Stomach (tissue), 19 donors: ENCODE measurements at places on chromosomes 11 and 22. TPM values are rescaled to one million over a fixed set of nuclear protein-coding genes. Genes with fewer than 3 reads are reported as not detected.
A peak's percentile ranks its signal among the peaks of the same experiment; 100 is the strongest.

OR9G4 gene
- total RNA-seq = not detected

MPPED2 gene
- 9.3 TPM for total RNA-seq

CRACR2B gene
- 165 TPM for total RNA-seq

CNGA4 gene
- total RNA-seq = not detected

GRCh38 chr22:49629586-49630447 is 197.9 kb downstream of the BRD1 start:
- H3K27me3 ChIP-seq = no peaks in the 10 kb centered on the region
- DNase-seq = peak; percentile 58
- H3K36me3 ChIP-seq = no peaks in the 10 kb centered on the region
- H3K4me1 ChIP-seq = peaks cover 13% of the 10 kb centered on the region
- H3K4me3 ChIP-seq = no peak overlapping the region

DNA sequence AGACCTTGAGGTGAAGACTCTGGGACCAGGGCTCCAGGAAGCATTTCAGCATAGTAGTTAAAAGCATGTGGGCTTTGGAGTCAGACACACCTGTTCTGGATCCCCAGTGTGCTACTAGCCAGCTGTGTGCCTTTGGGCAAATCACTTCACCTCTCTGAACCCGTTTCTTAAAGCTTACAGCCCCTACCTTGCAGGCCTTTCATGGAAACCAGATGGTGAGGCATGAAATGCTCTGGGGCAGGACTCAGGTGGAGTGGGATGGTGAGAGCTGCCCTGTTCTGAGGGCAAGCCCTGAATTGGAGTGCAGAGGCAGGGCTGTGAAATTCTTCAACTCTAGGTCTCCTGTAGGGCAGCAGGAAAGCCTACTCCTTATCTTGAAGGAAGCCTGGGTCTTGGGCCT is 10.5 kb downstream of the UCP2 start:
- peaks cover 24% of the 10 kb centered on the region for H3K4me1 ChIP-seq
- H3K4me3 ChIP-seq = no peak overlapping the region
- H3K27ac ChIP-seq = no peak overlapping the region
- no peak for DNase-seq
- peaks cover 31% of the 10 kb centered on the region for H3K36me3 ChIP-seq

GRCh38 chr11:1854132-1854948 is 1.5 kb downstream of the LSP1 start:
- peak overlapping the region; percentile 25 for H3K4me3 ChIP-seq
- H3K27me3 ChIP-seq = no peaks in the 10 kb centered on the region
- DNase-seq = no peak
- H3K36me3 ChIP-seq = no peaks in the 10 kb centered on the region
- H3K4me1 ChIP-seq = no peaks in the 10 kb centered on the region

GRCh38 chr11:69702769-69703452 is 911 bp downstream of the FGF19 start:
- no peak overlapping the region for H3K27ac ChIP-seq
- DNase-seq = no peak
- H3K4me1 ChIP-seq = peaks cover 37% of the 10 kb centered on the region
- H3K4me3 ChIP-seq = no peak overlapping the region
- no peaks in the 10 kb centered on the region for H3K36me3 ChIP-seq

GRCh38 chr11:18768472-18768901 is 23.1 kb downstream of the PTPN5 start:
- no peaks in the 10 kb centered on the region for H3K27me3 ChIP-seq
- no peaks in the 10 kb centered on the region for H3K4me1 ChIP-seq
- DNase-seq = no peak
- H3K27ac ChIP-seq = no peak overlapping the region

- no peaks in the 10 kb centered on the region for H3K4me1 ChIP-seq
- no peak overlapping the region for H3K27ac ChIP-seq
- no peaks in the 10 kb centered on the region for H3K36me3 ChIP-seq
- no peaks in the 10 kb centered on the region for H3K27me3 ChIP-seq
- DNase-seq = no peak
- H3K4me3 ChIP-seq = no peak overlapping the region
These were observed 111.8 kb downstream of the SNX19 start for GRCh38 chr11:130804306-130805076.

DNA sequence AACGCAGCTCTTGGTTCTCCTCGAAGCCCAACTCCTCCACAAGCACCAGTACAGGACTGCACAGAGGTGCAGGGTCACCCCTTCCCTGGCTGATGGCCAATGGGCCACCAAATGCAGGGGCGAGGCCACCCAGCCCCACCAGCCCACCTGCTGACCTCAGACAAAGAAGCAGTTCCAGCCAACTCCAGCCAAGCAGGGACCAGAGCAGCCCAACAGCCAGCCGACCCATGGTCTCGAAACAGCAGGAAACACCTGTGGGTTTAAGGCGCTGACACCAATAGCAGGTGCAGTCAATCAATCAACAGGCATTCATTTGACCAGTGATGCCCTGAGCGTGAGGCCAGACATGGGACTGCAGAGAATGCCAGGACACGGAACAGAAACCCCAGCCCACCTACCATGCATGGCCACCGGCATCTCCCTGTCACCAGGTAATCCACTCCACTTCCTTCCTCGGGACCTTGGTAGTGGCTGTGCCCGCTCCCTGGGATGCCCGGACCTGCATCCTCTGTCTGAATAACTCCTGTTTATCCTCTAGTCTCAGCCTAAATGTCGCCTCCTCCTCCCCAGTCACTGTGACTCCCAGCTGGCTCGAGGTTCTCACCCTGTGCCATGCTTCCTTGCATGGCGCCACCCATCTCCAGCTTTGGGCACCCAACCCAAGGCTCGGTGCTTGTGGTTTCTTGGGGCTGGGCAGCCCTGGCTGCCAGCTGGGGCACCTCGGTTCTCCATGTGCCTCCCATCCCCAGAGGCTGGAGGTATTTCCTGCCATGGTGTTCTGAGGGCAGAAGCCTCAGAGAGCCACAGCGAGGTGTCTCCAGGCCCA is 1475.4 kb downstream of the BRD1 start:
- H3K36me3 ChIP-seq = no peaks in the 10 kb centered on the region
- H3K27ac ChIP-seq = no peak overlapping the region
- H3K27me3 ChIP-seq = no peaks in the 10 kb centered on the region
- DNase-seq = no peak

GRCh38 chr22:19453718-19454117 is 6.2 kb upstream of the C22orf39 start:
- peaks cover 95% of the 10 kb centered on the region for H3K36me3 ChIP-seq
- no peak overlapping the region for H3K4me3 ChIP-seq
- H3K27ac ChIP-seq = no peak overlapping the region

DNA sequence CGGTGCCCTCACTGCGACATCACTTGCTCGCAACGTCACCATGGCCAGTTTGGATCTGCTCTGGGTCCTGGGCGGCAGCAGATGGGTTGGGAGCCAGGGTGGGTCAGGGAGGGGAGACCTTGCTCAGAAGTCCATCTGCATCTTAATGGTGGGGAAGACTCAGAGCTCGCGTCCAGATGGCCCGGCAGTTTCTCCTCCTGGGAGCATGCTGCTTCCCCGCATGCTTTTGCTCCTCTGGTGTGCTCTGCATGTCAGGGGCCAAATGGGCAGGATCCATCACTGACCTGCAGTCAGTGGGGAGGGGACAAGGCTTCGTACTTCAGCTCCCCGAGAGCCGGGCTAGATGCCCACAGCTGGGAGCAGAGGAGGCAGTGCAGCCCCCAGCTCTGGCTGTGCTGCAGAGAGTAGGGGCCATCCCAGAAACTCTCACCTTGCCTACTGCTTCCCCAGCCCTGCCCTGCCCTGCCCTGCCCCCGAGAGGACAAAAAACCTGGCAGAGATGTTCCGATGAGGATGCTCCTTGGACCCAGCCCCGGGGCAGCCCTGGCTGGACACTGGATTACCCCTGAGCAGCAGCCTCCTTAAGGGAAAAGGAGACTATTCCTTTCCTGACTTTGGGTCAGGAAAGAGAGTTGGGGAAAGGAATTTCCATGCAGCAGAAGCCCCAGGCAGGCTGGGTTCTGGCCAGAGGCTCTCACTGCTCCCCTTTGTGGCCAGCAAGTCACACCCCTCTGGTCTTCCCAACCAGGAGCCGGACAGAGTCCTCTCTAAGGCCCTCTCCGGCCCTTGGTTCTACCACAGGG is 149.9 kb downstream of the PKNOX2 start:
- H3K4me3 ChIP-seq = no peak overlapping the region
- no peak for DNase-seq
- H3K4me1 ChIP-seq = peaks cover 6% of the 10 kb centered on the region
- H3K27ac ChIP-seq = no peak overlapping the region
- no peaks in the 10 kb centered on the region for H3K36me3 ChIP-seq
- no peaks in the 10 kb centered on the region for H3K27me3 ChIP-seq

GRCh38 chr11:60972182-60973030 is 926 bp downstream of the CD6 start:
- no peaks in the 10 kb centered on the region for H3K27me3 ChIP-seq
- H3K27ac ChIP-seq = peak overlapping the region; percentile 68
- H3K4me3 ChIP-seq = peak overlapping the region; percentile 29
- H3K36me3 ChIP-seq = no peaks in the 10 kb centered on the region
- DNase-seq = no peak

- H3K4me3 ChIP-seq = peak overlapping the region; percentile 80
- H3K27me3 ChIP-seq = peaks cover 15% of the 10 kb centered on the region
- peaks cover 47% of the 10 kb centered on the region for H3K4me1 ChIP-seq
- H3K27ac ChIP-seq = peak overlapping the region; percentile 92
These were observed 2.5 kb upstream of the ADM start for GRCh38 chr11:10302359-10302743.

DNA sequence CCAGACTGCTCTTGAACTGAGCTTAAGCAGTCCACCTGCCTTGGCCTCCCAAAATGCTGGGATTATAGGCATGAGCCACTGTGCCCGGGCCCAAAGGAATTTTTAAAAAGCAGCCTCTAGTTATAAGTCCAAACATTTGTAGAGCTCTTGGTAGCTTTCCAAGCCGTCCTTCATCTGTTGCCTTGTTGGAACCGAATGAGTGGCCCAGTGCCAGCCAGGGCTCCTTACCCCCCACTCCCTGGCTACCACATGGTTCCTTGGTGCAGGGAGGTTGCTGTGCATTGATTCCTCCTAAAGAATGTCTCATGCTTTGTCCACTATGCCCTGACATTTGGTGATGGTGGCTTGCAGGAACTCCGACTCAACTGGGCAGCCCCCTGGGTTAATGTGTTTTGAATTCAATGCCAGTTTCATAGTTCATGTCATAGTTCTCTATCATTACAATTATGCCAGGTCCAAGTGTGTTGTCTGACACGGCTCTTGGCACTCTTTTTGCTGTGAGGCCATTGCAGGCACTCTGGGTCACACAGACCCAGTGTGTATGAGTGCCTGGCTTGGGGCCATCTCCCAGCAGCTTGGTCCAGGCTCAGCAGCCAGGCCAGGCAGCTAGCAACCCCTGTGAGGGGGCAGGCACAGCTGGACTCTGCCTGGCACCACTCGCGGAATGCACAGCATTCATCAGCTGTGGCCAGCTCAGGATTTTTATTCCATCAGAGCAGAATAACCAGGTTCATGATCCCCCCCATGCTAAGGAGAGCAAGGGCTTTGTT is 13.3 kb upstream of the MICALL1 start:
- peak; percentile 57 for DNase-seq
- H3K27ac ChIP-seq = peak overlapping the region; percentile 82
- H3K36me3 ChIP-seq = peaks cover 38% of the 10 kb centered on the region
- no peak overlapping the region for H3K4me3 ChIP-seq

- peak overlapping the region; percentile 81 for H3K27ac ChIP-seq
- no peaks in the 10 kb centered on the region for H3K27me3 ChIP-seq
- no peak for DNase-seq
- no peaks in the 10 kb centered on the region for H3K36me3 ChIP-seq
- H3K4me3 ChIP-seq = no peak overlapping the region
These were observed 143.3 kb downstream of the FBXO7 start for GRCh38 chr22:32617903-32618302.

GRCh38 chr11:59459916-59460315 is 3.2 kb downstream of the OR4D6 start:
- no peaks in the 10 kb centered on the region for H3K27me3 ChIP-seq
- H3K36me3 ChIP-seq = no peaks in the 10 kb centered on the region
- DNase-seq = no peak
- no peaks in the 10 kb centered on the region for H3K4me1 ChIP-seq
- H3K4me3 ChIP-seq = no peak overlapping the region

GRCh38 chr11:41405812-41406211 is 53.6 kb downstream of the LRRC4C start:
- H3K36me3 ChIP-seq = no peaks in the 10 kb centered on the region
- H3K27ac ChIP-seq = no peak overlapping the region
- H3K27me3 ChIP-seq = no peaks in the 10 kb centered on the region
- DNase-seq = no peak
- no peaks in the 10 kb centered on the region for H3K4me1 ChIP-seq
- no peak overlapping the region for H3K4me3 ChIP-seq

- H3K4me1 ChIP-seq = no peaks in the 10 kb centered on the region
- peak overlapping the region; percentile 52 for H3K27ac ChIP-seq
- no peaks in the 10 kb centered on the region for H3K27me3 ChIP-seq
- no peak overlapping the region for H3K4me3 ChIP-seq
- no peaks in the 10 kb centered on the region for H3K36me3 ChIP-seq
These were observed 53.9 kb downstream of the TRAF6 start for GRCh38 chr11:36456156-36456555.

GRCh38 chr22:49753276-49753890 is 74.3 kb downstream of the BRD1 start:
- peak; percentile 17 for DNase-seq
- H3K27ac ChIP-seq = no peak overlapping the region
- H3K27me3 ChIP-seq = peaks cover 78% of the 10 kb centered on the region
- peaks cover 4% of the 10 kb centered on the region for H3K4me1 ChIP-seq
- no peak overlapping the region for H3K4me3 ChIP-seq

- no peaks in the 10 kb centered on the region for H3K36me3 ChIP-seq
- H3K27ac ChIP-seq = peak overlapping the region; percentile 90
- H3K4me3 ChIP-seq = no peak overlapping the region
- no peak for DNase-seq
These were observed 80.0 kb upstream of the CRYBB3 start for GRCh38 chr22:25119609-25120008.
